Activated T-cell treated with anti-CD3 and anti-CD28 coated beads for 4 hours (primary cell): ENCODE measurements at places on chromosomes 2 and 18.

GRCh38 chr18:47832348-47832747, 98.1 kb downstream of the SMAD2 start:
- DNase-seq = no peak

GRCh38 chr2:20519309-20519708, 72.4 kb downstream of the RHOB start:
- DNase-seq = no peak

- DNase-seq = no peak
Observed at GRCh38 chr2:143955401-143956065, 564.4 kb downstream of the ZEB2 start.

DNA sequence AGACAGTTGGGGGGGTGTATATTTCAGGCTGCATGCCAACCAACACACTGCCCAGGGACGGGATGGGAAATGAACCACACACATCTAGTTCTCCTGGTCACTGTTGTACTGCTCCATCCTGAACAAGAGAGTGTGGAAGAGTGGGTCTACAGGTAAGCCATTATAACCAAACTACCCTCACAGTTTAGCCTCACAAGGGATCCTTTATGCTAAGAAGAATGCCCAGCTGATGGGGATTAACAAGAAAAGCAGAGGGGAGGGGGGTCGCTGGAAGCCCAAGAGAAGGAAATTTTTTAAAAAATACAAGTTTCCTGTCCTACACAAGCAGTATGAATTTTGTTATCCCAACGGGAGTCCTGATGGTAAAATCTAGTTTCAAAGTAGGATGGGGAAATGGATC, 16.1 kb downstream of the SPRED2 start:
- DNase-seq = no peak

GRCh38 chr2:106075048-106075447, 119.1 kb downstream of the UXS1 start:
- no peak for DNase-seq

DNA sequence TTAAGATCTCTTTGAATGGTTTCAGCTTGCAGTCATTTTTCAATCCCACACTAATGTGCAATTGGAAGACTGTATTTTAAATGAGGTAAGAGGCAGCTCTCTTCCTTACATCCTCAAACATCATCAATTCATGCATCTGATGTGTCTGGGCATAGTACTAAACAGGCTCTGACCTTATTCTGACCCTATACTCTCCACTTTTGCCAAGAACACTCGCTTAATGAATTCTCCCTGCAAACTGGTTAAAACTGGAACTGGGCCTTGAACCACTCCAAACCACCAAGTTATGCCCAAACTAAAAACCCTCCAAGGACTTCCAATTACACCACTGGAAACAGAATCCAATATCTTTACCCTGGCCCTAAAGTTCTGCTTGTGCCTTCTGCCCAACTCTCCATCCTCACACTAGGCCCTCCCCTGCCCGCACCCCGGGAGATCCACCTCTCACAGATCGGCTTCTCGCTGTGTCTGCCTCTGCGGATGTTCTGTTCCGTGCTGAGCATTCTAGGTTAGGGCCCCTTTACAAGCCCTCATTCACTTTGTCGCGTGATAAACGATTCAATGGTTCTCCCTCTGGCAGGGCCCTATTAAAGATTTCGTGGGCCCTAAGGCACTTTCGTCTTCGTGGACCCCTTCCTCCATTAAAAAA, 1.2 kb downstream of the M1AP start:
- no peak for DNase-seq

DNA sequence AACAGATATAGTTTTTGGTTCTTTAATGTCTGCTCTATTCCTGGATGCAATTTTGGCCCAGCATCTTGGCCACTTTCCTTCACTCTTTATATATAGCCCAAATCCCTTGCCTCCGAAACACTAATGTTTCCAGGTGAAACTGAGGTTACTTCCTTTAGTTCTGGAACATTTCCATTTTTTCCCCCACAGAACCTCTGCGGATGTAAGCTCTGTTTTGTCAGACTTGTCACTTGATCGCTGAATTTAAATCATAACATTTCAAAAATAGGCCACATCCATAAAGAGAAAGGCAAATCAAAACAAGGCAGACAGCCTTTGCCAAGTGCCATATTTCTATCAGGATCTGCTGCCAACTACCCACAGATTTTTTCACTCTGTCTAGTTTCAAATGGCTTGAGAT, 115.1 kb downstream of the ANKRD44 start:
- no peak for DNase-seq

DNA sequence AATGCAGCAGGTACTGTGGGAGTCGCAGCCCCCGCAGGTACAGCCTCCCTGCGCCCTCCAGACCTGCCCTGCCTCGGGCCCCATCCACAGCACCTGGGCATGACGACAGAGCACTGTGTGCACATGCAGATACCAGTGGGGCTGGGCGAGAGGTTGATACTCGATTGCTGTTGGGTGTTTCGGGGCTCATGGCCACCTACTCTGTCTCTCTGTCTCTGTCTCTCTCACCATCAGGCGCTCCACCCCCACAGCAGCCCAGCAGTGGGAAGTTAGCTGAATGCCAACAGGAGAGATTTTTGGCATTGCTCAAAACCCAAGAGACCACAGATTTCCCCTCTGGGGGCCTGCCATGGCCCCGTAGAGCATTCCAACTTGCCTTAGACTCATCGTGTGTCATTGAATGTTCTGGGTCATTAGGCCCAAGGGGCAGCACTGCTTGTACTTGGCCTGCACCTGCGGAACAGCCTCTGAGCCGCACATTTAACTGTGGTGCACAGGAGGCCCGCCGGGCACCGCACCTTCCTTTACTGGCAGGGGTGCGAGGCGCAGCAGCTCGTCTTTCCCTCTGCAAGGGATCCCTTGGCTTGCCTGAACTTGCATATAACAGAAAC, 18.8 kb downstream of the KCNIP3 start:
- no peak for DNase-seq

DNA sequence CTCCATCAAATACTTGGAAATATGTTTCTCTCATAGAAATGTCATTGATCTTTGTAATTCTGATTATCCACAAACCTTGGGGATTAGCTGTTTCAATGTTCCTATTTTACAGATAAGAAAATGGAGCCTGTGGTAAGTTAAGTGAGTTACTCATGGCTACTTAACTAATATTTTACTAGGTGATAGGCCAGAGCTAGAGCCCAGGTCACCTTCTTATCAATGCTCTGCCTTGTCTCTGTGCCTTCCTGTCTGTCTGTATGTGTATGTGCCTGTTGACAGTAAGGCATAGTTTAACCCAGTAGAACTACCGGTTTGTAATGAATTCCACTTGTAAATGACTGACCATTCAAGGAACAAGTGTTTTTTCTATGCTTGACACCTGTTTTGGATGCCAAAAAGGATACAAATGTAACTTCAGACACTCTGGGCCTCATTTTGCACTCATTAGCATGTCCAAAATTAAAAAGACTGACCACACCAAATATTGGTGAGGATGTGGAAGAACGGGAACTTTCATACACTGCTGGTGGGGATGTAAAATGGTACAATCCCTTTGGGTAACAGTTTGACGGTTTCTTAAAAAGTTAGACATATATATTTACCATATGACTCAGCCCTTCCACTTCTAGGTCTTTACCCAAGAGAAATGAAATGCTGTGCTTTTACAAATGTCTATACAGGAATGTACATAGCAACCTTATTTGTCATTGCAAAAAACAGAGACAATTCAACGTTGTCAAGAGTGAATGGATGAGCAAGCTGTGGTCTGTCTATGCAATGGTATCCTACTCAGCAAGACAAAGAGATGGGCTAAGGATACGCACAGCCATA, 19.6 kb upstream of the IL1A start:
- DNase-seq = no peak

GRCh38 chr2:36770542-36771287, 74.2 kb downstream of the VIT start:
- DNase-seq = no peak

DNA sequence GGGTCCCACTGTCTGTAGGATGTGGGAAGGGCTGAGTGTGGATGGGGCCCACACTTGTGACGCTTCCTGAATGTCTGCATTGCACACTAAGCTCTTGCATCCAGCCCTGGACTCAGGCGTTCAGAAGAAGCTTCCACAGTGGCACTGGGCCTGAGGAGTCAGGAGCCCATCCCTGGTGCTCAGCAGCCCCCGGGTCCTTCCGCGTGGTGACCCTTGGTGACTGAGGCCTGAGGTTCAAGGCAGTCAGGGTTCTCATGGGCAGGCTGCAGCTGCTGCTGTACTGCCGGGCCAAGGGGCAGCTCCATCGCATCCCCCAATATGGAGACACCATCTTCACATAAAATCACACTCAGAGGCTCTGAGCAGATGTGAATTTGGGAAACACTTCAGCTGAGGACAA, 65.8 kb upstream of the TUBA3E start:
- no peak for DNase-seq

DNA sequence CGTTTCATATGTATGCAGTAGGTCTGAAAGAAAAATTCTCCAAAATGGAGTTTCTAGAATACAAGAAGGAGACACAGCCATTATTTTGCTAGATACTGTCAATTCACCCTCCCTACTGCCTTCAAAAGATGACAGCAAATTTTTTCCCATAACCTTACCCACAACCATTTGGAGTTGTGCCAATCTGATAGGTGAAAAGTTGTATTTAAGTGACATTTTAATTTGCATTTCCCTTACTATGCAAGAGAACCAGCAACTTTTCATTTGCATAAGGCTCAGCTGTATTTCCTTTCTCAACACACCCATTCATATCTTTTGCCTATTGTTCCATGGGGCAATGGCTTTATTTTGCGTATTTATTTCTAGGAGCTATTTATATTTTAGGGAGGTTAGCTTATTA, 31.4 kb upstream of the IL18RAP start:
- DNase-seq = peak; percentile 30

- DNase-seq = no peak
Observed at GRCh38 chr2:220504938-220505503, 877.6 kb downstream of the SLC4A3 start.

- no peak for DNase-seq
Observed at GRCh38 chr2:177489719-177490301, 97.2 kb downstream of the AGPS start.

DNA sequence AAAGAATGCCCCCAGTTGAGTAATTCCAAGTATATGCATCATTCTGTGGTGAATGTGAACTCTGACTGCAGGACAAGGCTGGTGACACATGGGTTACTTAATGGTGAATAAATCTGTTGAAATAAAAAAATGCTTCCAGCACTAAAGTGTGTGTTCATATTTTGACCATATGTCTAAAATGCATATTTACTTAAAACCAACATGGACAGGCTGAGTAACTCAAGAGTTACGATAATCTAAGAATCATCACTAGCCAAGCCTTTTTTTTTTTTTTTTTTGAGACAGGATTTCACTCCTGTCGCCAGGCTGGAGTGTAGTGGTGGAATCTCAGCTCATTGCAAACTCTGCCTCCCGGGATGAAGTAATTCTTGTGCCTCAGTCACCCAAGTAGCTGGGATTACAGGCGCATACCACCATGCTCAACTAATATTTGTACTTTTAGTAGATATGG, 47.1 kb upstream of the CCBE1 start:
- no peak for DNase-seq
